H4 (cell line): ENCODE measurements at places on chromosomes 7 and 10. TPM values are rescaled to one million over a fixed set of nuclear protein-coding genes. Genes with fewer than 3 reads are reported as not detected.

DNA sequence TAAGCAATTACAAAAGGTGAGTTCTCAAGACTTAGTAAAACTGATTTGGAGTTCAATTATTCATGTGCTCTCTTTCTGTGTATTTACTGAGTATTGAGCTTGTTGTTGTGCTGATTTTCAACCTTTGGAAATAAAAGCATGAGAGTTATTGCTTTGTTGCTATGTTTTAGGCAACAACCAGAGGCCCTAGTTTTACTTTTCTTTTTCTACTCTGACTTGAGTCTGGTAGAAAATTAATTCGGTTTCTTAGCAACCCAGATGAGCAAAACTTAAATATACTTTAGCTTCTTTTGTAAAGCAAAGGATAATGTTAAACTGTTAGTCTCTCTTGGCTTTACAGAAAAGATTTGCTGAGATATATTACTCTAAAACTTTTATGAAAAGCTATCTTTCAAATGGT lies 66.4 kb upstream of the SCIN start:
- DNase-seq = no peak

DNA sequence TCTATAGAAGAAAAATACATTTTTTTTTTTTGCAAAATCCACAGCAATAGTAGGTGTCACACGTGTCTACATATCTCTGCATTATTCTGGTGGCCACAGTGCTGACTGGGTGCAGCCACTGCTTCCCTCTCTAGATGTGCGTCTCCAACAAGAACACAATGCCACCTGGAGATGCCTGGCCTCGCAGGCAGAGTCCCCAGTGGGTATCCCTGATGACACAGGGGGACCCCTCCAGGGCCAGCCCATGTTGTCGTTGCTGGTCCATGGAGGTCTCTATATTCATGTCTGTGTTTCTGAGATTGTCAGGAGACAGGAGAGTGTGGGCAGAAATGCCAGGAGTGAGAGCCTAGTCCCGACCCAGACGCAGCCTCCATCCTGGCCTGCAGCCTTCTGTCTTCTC lies 345.9 kb upstream of the SHH start:
- DNase-seq = no peak

GRCh38 chr10:33034931-33035330 lies 76.9 kb upstream of the ITGB1 start:
- no peak for DNase-seq

GRCh38 chr7:69769826-69770225 lies 171.6 kb downstream of the AUTS2 start:
- no peak for DNase-seq

DNA sequence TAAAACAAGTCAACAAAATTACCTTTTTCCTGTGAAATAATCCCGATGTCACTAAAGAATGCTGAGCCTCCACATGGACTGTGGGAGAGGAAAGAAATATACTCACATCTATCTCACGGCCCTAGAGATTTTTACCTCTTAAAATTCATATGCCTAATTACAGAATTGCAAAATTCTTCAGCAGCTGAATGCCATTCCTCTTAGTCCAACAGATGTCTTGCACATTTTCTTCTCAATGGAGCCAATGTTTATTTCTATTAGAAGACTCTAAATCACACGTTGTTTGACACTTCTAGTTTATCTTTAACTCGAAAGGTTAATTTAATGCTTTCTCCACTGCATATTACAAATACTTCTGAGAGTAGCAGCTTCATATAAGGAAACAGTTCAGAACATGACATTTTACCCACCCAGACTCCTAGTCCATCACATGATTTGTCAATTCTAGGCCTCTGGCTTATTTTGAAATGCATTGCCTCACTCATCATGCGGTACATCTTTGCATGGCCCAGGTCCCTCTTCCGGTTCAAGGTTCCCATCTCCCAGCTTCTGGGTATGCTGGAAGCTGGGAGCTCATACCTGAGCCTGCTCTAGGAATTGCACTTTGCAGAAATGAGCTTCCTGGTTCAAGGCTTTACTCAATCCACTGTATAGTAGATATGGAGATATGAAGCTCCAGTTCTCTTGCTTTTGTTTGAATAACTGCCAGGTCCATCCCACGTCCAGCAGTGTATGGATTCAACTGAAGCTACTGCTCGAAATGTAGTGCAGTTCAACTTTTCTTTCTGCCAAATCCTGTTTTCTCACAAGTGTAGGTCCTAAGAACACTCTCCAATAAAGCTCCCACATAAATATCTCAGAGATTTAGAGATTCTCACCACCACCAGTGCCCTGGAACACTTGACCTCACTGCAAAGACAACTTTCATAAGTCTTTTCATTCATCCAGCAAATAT lies 306.2 kb downstream of the GPR37 start:
- DNase-seq = peak; percentile 62

DNA sequence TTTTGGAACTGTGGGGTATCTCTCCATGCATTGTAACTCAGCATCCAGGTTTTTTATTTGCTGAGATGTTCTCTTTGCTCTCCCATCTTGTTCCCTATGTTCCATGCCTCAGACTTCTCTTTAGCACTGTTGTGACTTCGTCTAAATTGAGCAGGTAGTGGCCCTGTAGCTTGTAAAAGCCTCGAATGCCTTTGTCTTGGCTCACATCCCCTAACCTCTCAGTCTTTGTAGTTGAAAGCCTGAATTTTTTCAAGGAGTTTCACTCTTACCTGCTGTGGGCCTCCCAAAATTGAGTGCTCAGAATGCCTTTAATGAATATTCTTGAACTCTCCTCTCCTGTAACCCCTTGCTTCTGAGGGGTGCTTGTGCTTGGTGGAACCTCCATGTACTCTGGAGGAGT lies 1137.3 kb downstream of the REEP3 start:
- DNase-seq = no peak

The TCERG1L gene
- not detected in 2 replicates for total RNA-seq

DNA sequence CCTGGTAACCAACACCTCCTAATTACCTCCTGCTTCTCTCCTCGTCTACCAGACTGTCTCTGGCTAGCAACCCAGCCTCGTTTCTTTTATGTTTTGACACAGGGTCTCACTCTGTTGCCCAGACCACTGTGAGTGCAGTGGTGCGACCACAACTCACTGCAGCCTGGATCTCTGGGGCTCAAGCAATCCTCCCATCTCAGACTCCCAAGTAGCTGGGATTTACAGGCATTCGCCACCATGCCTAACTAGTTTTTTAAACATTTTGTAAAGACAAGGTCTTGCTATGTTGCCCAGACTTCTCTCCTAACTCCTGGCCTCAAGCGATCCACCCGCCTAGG lies 10.2 kb downstream of the TNRC18 start:
- DNase-seq = no peak

The TRIM50 gene
- not detected in 2 replicates for total RNA-seq

GRCh38 chr10:132933308-132934042 lies 8.9 kb downstream of the CFAP46 start:
- no peak for DNase-seq

The HOXA4 gene
- 0.88 and 1.2 TPM in 2 replicates for total RNA-seq

DNA sequence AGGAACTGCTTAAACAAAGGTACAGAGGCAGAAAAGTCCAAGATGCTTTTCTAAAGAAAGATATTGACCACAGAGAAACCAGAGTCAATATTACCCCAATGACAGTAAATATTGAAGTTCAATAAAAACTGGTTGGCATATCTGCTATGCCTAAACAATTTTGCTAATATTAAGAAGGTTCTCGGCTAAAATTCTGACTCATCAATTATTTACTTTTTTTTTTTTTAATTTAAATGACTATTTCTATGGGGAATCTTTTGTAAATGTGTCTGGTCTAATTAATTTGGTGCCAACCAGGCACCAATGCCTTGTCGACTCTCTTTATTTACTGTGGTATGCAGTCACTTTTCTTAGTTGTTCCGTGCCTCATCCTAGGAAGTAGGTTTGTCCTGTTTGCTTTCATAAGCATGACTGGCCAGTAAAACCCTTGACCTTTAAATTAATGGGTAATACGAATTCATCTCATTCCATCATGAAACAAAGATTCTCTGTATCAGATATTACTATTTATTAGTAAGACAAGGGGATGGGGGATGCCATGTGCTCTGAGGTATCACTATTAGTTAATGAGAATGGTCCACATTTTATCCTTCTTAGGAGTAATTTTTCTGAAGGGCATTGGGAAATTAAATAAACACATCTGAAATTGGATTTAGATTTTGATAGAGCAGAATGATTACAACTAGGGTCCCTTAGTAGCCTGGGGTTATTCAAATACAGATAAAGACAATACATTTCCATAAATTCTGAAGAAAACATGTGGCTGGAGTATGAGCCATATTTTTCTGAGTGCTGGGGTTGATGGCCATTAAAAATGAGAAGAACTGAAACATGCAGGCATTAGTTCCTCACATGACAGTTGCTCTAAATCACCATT lies 154.4 kb downstream of the VTI1A start:
- DNase-seq = no peak

DNA sequence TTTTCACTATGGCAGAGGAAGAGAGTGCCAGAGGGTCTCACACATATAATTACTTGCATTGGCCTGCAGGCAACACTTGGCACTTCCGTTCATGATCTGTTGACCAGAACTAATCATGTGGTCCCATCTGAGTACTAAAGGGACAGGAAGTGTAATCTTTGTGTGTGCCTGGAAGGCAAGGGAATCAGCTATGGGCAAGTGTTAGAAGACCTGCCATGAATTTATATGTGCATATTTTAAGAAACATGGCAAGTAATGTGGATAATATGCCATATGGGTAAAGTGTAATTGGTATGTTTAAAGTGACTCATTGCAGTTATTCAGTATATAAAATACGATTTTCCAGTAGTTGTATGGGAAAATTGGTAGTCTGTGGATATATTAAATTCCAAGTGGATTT lies 46.1 kb downstream of the CCSER2 start:
- no peak for DNase-seq

The TMEM184A gene
- 2.3 and 4.4 TPM in 2 replicates for total RNA-seq

- DNase-seq = peak; percentile 47
Observed at GRCh38 chr7:131424219-131424822, 96.6 kb downstream of the MKLN1 start.

DNA sequence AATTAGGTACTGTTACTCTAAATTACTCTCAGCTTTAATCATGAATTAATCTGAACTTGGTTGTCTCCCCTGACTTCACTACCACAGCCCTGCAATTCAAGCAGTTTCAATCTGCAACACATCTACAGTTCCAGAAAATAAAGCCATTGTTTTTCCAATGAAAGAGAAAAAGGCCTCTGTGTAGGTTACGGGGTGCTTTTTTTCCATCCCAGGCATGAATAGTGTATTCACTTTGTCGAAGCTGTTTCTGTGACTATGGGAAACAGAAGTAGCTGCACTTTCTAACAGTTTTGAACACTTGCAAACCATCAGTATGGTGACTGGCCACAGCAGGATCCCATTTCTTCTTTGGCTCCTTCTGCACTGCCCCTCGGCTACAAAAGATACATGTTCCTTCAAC lies 460.2 kb downstream of the GRM8 start:
- no peak for DNase-seq

DNA sequence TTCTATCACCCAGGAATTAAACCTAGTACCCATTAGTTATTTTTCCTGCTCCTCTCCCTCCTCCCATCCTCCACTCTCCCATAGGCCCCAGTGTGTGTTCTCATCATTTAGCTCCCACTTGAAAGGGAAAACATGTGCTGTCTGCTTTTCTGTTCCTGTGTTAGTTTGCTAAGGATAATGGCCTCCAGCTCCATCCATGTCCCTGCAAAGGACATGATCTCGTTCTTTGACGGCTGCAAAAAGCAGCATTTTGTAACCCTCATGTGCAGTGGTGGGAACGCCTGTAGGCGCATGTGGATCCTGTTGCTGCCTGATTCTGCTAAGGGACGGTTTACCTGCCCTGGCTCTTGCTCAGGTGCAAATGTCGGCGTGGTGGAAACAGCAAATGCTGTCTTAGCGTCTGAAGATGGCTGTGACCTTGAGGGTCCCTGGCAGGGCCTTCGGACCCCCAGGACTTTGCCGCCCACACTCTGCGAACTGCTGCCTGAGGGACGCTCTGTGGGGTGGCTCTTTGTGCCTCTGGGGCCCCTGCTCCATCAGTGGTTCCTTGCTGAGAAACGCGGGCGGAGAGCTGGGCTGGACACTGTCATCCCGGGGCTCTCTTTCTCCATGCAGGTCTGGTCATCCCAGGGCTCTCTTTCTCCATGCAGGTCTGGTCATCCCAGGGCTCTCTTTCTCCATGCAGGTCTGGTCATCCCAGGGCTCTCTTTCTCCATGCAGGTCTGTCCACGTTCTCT lies 5.6 kb upstream of the MTG1 start:
- DNase-seq = no peak

The MPP7 gene
- 1.7 and 2.2 TPM in 2 replicates for total RNA-seq

GRCh38 chr10:118595598-118596425 lies at the start of gene PRLHR:
PRLHR (minus strand) TSS chr10:118595648; CDS start chr10:118595244, 404 bp downstream.
- DNase-seq = no peak

The EPHB4 gene
- 29.9 and 37.1 TPM in 2 replicates for total RNA-seq

DNA sequence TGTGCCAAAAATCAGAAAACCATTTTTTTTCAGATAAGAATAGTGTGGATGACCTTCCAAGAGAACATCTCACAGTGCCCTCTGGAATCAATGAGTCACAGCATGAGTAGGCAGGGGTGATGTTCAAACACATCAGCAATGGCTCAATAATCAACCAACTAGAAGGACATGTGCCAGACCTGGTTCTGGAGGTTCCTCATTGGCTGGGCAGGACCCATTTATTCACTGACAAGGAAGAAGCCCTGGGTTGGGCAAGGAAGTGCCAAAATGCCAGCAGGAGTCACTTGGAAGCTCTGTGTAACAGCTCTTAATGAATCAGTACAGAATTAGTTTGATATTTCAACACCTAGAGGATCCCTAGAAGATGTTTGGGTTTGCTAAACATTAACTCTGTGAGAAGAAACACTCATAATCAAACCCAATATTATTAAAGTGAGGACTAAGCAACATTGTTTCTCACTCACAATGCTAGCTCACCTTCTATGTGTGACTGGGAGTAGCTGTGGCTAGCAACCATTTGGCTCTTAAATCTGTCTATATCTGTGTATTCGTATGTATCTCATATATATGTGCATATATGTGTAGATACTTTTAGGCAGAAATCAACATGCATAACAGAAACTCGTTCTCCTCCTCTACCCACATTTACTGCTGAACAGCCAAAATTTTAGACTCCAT lies 72.3 kb upstream of the APBB1IP start:
- no peak for DNase-seq

- no peak for DNase-seq
Observed at GRCh38 chr7:74412056-74412455, 41.6 kb upstream of the GTF2IRD1 start.

The GBX1 gene
- not detected in 2 replicates for total RNA-seq

The CPA5 gene
- total RNA-seq = not detected in 2 replicates

The SH3PXD2A gene
- 1.2 and 1.7 TPM in 2 replicates for total RNA-seq

DNA sequence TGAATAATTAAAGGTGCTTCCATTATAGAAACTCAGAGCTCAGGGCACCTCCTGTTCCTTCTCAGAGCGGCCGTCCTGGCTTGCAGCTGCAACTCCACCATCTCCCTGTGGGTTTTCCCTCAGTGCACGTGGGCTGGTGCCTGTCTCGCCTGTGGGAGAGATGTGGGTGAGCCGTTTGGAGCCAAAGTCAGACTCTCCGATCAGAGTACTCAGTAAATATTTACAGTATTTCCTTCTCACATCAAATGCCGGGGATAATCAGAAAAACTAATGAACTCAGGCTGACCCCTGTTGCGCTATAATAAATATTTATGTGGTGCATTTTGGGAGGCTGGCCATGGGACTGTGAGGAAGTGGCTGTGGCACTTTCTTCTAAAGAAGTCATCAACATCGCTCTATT lies 155.8 kb upstream of the HABP2 start:
- no peak for DNase-seq
